ENCODE measurements at places on chromosomes 1 and 21.

DNA sequence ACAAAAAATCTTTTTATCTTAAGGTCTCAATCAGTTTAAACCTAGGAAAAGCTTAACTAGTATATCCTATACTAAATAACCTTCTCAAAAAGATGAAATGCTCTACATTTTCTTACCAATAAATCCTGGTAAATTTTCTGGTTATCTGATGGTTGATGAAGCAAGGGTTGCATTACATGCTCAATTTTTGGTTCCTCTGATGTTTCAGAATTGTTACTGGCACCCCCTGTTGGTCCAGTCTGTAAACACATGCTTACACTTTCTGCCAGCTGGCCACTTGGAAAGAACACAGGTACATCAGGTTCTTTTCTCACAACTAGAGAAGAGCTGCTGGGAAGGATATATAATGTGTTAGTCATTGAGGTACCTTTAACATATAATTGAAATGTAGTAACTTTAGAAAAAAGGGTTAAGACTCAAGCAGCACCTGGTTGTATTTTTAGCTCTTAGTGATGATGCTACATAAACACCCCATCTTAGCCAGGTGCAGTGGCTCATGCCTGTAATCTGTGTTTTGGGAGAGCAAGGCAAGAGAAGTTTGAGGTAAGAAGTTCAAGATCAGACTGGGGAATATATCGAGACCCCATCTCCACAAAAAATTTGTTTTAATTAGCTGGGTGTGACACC lies 30.9 kb upstream of the TAL1 start:
- DNase-seq = peak; percentile 45

- DNase-seq = no peak
Measured at GRCh38 chr1:223833948-223834347, 11.8 kb downstream of the TP53BP2 start.

- DNase-seq = no peak
Measured at GRCh38 chr21:40602080-40602479, 244.9 kb downstream of the DSCAM start.

DNA sequence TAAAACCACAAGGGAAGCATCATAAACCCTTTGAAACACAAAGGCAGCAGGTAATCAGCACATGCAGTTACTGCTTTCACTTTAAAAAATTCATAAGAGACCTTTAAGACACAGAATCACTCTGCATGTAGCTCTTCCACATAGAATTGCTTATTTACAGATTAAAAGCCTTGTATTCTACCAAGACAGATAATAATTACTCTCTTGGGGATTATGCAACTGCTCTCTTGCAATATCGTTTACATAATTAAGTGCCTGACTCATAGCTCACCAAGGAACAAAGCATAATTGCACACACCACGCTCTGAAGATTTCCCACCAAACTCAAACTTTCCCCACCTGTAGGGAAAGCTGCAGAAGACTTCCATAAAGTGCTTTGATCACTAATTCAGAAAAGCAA lies 87.9 kb downstream of the VAV3 start:
- DNase-seq = no peak

DNA sequence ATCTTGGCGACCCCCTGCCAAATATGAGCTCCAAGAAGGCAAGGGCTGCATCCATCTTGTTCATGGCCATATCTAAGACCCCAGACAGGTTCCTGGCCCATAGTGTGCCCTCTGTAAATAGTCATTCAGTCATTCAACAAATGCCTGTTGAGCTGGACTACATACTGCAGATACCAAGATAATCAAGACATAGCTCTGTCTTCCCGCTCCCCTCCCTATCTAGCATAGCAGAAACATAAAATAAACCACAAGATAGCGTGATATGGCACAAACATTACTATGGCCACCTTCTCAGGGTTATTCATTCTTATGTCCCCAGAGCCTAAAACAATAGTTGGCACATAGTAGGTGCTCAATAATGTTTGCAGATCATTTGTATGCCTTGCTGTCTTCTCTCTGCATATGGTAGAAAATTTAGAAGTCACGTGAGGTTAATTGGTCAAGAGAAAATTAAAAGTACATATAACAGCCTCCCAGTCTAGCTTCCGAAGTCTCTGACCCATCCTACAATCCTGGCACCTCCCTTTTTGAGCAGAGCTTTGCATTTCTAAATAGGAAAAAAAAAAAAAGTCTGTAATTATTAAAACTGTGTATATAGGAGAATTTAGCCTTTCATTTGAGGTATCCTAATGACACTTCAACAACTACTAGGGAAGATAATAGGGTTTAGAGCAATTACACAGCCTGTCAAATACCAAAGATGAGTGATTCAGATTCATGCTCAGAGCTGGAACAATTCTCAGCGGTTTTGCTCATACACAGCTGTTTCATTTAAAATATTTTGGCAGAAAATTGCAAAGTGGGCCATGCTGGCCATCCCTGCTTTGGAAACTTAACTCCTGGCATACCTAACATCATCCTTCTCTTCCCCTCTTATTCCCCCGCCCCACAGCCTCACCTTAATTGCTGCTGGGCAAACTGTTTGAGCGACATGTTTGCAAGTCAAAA lies 219.0 kb downstream of the KAZN start:
- DNase-seq = no peak

DNA sequence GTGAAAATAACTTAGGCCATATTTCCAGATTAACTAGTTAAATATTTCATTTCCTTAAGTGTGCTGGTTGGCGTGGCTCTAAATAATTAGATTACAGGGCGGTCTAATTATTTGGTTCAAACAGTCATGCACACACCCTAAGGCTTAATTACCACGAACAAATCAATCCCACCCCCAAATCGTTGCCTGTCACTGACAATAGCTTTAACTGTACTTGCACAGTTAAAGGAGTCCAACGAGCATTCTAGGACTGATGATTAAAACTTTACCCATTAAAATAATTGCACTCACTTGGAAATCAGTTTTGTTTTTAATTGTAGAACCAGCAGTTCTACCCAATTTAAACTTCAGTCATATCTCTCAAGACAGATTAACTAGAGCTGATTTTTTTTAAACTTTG lies 1.5 kb upstream of the POU2F1 start:
- DNase-seq = no peak

DNA sequence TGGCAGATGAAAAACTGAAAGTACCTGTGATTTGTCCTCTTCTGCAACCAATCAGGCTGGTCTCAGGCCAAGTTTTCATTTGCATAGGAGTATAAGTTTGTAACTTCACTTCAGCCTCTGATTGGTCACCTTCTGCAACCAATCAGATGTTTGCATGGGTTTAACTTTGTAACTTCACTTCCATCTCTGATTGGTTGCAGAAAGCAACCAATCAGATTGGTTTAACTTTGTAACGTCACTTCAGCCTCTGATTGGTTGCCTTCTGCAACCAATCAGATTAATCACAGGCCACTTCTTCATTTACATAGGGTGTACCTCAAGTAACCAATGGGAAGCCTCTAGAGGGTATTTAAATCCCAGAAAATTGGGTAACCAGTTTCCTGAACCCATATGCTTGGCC lies 18.9 kb upstream of the TUT4 start:
- DNase-seq = no peak

DNA sequence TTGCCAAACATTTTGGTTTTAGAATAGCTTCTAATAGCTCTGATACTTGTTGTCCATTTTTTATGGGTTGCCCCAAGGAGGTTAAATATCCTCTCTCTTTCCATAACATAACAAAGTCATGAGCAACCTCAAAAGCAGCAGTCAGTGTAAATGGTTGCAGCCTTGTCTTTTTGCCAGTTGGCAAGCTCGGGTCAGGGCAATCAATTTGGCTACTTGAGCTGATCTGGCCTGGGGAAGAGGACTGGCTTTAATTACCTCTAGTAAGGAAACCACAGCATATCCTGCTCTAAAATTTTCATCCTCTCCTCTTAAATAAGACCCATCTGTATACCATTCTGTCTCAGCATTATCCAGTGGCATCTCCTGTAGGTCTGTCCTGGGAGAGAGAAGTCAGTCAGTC lies 21.2 kb upstream of the FMO4 start:
- peak; percentile 23 for DNase-seq

DNA sequence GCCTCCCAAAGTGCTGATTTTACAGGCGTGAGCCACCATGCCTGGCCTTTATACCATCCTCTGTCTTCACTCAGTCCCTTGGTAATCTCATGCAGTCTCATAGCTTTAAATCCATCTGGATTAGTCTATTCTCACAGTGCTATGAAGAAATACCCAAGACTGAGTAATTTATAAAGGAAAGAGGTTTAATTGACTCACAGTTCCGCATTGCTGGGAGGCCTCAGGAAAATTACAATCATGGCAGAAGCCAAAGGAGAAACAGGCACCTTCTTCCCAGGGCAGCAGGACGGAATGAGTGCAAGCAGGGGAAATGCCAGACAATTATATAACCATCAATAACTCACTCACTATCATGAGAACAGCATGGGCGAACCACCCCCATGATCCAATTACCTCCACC lies 49.1 kb upstream of the CPLANE2 start:
- DNase-seq = no peak

- no peak for DNase-seq
Measured at GRCh38 chr1:60759291-60759690, 323.1 kb upstream of the NFIA start.

GRCh38 chr1:41161846-41162245 lies 80.3 kb downstream of the SCMH1 start:
- DNase-seq = no peak

- DNase-seq = no peak
Measured at GRCh38 chr1:190068304-190068703, 409.4 kb downstream of the BRINP3 start.

GRCh38 chr1:89274411-89274857 lies 1.8 kb upstream of the GBP5 start:
- DNase-seq = peak; percentile 56

- DNase-seq = peak; percentile 31
Measured at GRCh38 chr1:11227106-11228077, 35.0 kb downstream of the MTOR start.

- no peak for DNase-seq
Measured at GRCh38 chr1:171769754-171770153, 11.7 kb upstream of the METTL13 start.

GRCh38 chr1:203368624-203369451 lies 17.9 kb upstream of the FMOD start:
- DNase-seq = no peak

- DNase-seq = no peak
Measured at GRCh38 chr1:29460694-29461093, 224.4 kb downstream of the PTPRU start.

DNA sequence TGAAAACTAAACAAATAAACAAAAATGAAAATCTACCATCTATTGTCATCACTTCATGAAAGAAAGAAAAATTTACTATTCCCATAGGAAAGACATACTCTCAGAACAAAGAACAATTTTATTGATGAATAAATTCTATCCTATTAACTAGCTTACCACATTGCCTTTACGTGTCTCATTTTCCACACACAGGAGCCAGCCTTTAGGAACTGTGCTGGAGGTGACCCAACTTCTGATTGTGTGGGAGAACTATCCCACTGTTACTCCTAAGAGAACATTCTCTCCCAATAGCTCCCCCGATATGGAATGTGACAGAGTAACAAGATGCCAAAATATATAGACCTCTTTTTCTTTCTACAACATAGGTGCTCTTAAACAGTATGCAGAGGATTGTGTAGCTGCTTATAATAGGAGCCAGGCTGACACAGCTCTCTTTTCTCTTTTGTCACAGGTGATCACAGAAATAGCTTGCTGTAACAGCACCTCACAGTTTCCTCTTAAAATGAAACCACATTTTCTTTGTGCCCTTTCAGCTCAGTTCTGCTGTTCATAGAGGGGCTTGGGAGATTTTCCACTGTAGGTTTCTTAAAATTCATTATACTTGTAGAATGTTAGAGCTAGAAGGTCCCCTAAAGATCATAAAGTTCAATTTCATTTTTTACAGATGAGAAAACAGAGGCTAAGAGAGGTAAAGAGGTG lies 35.5 kb downstream of the C21orf91 start:
- DNase-seq = peak; percentile 6

DNA sequence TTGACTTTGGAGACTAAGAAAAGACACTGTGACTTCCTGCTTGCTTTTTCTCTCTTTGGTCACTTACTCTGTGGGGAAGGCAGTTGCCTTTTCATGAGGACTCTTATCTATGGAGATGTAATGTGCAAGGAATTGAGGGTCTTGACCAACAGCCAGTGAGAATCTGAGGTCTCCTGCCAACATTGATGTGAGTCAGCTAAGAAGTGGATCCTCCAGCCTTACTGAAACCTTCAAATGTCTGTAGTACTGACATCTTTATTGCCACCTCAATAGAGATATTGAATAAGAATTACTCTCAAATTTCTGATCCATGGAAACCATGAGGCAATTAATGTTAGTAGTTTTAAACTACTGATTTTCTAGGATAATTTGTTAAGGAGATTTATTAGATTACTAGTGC lies 598.4 kb downstream of the ADGRL2 start:
- peak; percentile 48 for DNase-seq

DNA sequence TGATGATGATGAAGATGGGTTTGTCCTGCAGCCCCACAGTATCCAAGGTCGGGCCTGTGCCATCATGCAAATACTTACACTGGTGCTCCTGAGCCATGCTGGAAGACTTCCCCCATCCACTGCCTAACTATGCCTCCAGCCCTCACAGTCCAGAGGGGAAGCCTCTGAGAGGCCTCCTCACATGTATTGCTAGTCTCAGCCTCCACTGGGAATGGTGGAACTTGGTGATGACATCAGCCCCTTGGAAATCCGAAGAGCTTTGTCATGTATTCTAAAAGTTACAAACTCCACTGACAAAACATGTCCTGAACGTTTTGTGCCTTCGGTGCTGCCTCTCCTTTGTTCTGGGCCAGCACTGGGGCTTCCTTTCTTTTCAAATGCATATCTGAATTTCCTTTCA lies 61.1 kb upstream of the DMRTB1 start:
- DNase-seq = no peak

- no peak for DNase-seq
Measured at GRCh38 chr1:31238986-31239613, 587 bp downstream of the NKAIN1 start.

- no peak for DNase-seq
Measured at GRCh38 chr21:31967334-31967733, 94.5 kb downstream of the HUNK start.

DNA sequence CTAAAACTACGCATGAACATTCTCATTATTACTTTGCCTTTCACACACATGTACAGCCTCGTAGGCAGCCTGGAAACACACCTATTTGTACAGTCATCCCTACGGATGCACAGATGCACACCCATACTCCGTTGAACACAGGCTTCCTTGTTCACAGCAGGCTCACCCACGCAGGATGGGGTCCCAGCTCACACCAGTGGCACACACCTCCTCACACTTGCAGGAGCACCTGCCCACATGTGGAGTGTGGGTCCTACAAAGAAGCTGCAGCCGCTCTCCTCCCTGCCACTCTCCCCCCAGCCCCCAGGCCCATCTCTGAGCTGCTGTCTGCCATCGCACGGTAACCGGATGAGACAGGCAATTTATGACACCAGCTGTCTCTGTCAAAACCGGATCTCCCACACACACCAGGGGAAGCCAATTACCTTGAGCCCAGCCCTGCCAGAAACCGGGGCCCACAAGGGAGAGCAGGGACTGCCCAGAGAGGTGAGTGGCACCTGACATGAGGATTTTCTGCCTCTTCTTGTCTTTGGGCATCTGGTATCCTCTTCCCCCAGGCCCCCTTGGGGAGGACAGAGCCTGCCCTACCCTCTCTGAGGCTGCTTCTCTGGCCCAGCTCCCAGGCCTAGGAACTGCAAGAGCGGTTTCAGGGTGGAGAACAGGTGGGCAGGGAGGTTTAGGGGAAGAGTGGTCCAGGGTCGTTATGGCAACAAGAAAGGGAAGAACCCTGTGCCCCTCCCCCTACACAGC lies 175.4 kb downstream of the IGSF21 start:
- no peak for DNase-seq

All from astrocyte of the hippocampus (primary cell).